ENCODE measurements at places on chromosomes 7 and 10.
A peak's percentile ranks its signal among the peaks of the same experiment; 100 is the strongest.

GRCh38 chr10:92699193-92699517, 9.4 kb downstream of the HHEX start:
- no peak for DNase-seq

GRCh38 chr10:9605231-9605630, 1412.4 kb upstream of the CELF2 start:
- no peak for DNase-seq

DNA sequence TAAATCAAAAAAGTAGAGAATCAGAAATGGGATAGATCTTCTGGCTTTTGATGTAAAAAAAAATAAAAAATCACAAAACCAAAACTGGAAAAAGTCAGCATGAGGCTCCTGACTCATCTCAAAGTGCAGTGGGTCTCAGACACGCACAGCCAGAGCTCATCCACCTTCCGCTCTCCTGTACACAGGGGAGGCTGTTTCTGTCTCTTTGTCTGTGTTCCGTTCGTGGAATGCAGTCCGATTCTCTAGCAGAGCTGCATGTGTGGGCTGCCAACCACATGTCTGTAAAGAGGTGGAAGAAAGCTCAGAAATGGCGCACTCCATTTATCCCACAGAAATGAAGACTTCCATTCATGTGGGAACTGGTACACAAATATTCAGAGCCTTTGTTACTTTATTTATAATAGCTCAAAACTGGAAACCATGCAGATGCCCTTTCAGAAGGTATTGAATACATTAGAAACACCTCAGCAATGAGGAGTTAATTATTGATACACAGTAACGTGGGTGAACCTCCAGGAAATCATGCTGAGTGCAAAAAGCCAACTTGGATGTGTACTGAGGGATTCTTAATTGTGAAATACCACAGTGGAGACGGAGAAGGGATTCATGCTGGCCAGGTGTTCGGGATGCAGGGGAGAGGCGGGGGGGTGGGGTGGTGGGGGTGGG, 123.3 kb downstream of the TRRAP start:
- no peak for DNase-seq

- peak; percentile 37 for DNase-seq
Measured at GRCh38 chr7:103065667-103066066, 8.9 kb downstream of the FBXL13 start.

DNA sequence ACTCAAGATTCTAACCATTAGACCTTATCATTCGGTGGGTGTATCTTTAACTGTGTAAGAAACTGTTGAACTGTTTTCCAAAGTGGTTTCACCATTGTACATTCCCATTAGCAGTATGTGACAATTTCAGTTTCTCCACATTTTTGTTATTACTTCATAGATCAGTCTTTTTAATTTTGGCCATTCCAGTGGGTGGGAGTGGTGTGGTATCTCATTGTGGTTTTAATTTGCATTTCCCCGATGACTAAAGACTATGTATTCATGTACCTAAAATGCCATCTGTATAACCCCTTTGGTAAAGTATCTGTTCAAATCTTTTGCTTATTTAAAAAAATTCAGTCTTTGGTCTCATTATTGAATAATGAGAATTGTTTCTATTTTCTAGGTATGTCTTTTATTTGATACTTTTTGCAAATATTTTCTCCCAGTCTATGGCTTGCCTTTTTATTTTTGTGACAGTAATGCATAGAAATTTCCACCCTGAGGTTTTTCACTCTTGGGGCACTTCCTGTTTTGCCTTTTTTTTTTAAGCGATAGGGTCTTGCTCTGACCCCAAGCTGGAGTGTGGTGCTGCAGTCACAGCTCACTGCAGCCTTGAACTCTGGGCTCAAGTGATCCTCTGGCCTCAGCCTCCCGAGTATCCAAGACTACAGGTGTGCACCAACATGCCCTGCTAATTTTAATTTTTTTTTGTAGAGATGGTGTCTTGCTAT, 141.1 kb upstream of the ITGB1 start:
- DNase-seq: no peak

GRCh38 chr7:83782628-83783027, 133.7 kb upstream of the SEMA3E start:
- no peak for DNase-seq

GRCh38 chr7:155215576-155216325, 81.9 kb upstream of the INSIG1 start:
- no peak for DNase-seq

GRCh38 chr10:73937333-73938043, 26.6 kb downstream of the PLAU start:
- DNase-seq: no peak

DNA sequence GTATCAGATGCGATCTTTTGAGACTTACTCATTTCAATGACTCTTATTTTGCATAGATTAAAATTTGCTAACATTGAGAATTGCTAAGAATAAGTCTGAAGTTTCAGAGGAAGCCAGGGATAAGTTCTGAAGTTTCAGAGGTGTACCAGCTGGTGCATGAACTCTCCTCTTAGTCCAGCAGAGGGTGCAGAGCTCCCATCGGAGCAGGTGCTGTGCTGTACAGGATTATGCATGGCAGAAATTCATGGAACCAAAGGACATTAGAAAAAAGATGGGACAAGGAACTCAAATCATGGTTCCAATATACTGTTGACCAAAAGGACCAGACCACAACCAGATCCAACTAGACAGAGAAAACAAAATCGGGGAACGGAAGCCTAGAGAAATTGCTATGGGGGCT, 41.9 kb downstream of the MGAM2 start:
- DNase-seq: no peak

DNA sequence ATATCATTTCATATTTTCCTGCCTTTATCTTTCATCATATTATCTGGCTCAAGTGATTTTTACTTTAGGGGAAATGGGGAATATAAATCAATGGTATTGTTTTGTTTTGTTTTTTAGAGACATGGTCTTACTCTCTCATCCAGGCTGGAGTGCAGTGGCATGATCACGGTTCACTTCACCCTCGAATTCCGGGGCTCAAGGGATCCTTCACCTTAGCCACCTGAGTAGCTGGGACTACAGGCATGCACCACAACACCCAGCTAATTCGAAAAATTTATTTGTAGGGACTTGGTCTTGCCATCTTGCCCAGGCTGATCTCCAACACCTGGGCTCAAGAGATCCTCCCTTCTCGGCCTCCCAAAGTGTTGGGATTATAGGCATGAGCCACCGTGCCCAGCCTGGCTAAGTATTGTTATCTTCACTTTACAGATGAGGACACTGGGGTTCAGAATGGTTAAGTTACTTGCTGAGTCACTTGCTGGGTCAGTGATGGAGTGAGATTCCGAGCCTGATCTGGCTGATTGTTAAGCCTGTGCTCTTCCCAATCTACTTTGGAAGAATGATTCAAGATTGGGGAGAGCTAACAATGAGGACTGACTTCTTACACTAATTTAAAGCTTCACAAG, 3.7 kb upstream of the SLC16A9 start:
- DNase-seq: no peak

- DNase-seq: no peak
Measured at GRCh38 chr10:44287408-44287807, 97.5 kb downstream of the CXCL12 start.

GRCh38 chr7:1700086-1700485, 30.0 kb downstream of the ELFN1 start:
- DNase-seq: no peak

GRCh38 chr7:137395420-137395819, 51.9 kb upstream of the PTN start:
- DNase-seq: no peak

GRCh38 chr7:156064971-156065386, 252.7 kb upstream of the SHH start:
- no peak for DNase-seq

Measured in activated CD8-positive, alpha-beta memory T cell treated with anti-CD3 and anti-CD28 coated beads, Interleukin-2, amount 50 U/mL, for 4 hours (primary cell).